ENCODE measurements at places on chromosomes 7 and 10.
A peak's percentile ranks its signal among the peaks of the same experiment; 100 is the strongest.

DNA sequence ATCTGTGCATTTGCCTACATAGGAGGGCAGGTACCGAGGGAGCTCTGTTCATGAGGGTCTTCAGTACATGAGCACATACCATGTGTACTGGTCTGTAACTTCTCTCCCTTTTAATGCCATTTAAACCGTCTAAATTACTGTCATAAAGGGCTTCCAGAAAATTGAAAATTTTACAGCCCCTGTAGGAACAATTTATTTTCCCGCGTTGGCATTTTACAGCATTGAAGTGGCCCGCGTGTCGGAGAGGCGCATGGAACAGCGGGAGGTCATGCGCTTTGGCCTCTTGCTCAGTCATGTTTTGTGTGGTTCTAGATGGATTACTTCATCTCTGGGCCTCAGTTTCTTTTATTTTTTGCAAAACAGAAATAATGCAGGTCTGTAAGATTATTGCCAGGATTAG, 9.8 kb downstream of the WIPI2 start:
- no peak for DNase-seq

DNA sequence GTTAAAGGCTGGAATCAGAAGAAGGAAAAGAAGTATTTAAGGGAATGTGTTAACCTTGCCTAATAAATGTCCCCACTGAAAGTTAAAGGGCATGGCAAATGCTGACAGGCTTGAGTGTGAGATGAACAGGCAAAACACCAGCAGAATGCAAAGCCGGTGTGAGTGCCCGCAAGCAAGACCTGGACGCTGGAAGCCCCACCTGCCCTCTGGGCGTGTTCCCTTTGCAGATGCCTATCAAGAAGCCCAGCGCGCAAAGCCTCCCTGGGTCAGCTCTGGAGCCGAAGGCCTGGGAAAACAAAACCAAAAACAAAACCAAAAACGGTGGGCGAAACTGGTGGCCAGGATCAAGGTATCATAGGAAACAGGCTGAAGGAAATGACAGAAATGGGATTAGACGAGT, 200.3 kb downstream of the SFMBT2 start:
- DNase-seq = no peak

DNA sequence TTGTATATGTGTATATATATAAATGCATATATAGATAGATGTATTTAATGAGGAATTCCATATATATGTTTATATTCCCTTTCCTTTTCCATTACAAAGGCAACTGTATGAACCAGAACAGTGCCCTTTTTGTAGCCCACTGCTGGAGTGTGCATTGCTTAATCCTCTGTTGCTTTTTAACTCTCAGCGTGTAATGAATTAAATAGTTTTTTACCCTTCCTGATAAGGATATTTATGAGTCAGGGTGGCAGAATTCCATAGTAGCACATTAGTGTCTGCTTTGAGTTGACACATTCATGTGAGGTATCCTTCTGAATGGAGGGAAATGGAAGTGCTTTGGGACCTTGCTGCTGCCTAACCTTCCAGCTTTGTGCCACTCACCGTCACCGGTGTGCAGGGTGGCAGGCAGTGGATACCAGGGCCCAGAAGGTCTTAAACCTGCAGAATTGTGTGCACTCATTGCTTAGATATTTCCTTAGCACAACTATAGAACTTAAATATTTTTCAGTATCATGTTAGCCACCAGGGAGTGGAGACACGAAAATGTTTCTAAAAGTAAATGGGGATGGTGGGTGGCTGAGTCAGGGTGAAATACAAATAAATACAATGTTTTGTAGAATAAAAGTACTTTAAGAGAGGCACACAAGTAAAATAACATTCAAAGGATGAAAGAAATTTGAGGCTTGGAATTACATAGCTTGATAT, 117.9 kb downstream of the SND1 start:
- DNase-seq = no peak

DNA sequence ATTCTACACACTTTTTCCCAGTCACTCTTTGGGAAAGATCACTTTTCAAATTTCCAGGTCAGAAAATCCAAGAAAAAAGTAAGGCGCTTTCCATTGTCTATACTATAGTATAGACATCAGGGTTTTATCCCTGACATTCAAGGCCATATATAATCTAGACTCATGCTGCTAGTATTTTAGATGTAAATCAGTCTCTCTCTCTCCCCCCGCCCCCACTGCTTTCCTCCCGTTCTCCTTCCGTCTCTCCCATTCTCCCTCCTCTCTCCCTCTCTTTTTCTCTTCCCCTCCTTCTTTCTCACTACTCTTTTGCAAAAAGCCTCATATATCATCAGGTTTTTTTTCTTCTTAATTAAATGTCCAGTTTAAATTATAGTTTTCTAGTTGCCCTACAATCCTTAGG, 154.8 kb downstream of the PHF14 start:
- DNase-seq = no peak

DNA sequence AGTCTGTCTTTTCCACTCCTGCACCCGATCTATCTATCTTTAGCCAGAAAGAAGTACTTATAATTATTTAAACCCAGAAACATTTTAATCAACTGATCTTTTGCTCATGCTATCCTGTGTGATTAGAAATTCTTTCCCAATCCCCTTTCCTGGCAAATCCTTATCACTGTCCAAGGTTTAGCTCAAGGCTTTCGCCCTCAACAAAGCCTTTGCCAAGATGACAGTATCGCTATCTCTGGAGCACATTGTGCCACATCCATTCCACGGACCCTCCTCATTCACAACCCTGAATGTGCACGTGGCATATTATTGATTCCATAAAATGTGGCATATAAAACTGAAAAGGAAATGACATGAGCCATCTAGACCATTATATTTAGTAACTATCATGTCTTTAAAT, 71.3 kb downstream of the PTN start:
- DNase-seq = no peak

DNA sequence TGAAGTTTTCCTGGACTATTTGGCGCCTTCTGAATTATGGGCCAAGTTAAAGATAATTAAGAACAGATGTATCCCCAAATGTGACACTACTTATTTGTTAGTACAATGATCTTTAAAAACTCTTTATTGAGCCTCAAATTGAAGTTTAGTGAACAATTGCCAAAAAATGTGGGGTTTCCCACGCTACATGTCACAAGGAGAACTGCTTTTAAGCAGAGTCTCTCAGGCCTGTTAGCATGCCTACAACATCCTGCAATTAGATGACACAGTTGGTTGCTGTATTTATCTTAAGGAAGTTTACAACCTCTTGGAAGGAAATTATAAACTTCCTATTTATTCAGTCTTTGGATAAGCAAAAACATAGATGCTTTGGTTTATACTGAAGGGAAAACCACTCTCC, 733.0 kb downstream of the TNS3 start:
- DNase-seq = no peak

DNA sequence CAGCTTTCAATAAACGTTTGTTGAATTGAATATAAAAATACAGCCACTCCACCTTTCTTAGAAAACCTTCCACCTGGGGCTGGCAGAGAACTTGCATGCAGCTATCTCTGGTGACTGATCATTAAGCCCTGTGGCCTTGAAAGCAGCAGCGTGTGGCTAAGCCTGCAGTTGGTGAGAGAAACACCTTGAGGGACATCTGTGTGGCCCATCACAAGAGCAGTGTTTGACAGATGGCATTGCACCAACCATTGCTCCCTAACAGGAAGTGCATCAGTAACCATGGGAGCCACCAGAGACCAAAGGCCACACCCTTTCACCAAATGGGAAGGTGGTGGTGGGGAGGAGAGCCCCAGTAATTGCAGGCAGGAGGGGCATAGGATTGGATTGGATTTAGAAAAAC, 22.4 kb downstream of the RHOBTB1 start:
- DNase-seq = peak; percentile 51

- no peak for DNase-seq
Measured at GRCh38 chr10:4266416-4267085, 481.5 kb upstream of the KLF6 start.

DNA sequence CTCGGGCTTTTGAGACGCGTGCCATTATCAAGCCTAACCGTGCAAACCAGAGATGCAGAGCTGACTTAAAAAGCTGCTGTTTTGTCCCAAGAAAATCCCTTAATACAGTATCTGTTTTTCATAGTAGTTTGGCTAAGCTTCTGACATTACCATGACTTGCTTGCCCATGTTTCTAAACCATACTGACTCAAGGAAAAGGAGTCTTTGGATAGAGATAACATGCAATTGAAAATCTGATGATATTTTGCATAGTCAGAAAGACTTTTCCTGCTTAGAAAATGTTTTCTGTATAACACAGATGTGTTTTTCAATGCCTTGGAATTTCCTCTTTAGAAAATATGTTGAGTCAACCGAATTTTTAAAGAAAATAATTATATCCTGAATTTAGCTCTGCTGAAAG, 21.5 kb upstream of the AKR1E2 start:
- DNase-seq = no peak

DNA sequence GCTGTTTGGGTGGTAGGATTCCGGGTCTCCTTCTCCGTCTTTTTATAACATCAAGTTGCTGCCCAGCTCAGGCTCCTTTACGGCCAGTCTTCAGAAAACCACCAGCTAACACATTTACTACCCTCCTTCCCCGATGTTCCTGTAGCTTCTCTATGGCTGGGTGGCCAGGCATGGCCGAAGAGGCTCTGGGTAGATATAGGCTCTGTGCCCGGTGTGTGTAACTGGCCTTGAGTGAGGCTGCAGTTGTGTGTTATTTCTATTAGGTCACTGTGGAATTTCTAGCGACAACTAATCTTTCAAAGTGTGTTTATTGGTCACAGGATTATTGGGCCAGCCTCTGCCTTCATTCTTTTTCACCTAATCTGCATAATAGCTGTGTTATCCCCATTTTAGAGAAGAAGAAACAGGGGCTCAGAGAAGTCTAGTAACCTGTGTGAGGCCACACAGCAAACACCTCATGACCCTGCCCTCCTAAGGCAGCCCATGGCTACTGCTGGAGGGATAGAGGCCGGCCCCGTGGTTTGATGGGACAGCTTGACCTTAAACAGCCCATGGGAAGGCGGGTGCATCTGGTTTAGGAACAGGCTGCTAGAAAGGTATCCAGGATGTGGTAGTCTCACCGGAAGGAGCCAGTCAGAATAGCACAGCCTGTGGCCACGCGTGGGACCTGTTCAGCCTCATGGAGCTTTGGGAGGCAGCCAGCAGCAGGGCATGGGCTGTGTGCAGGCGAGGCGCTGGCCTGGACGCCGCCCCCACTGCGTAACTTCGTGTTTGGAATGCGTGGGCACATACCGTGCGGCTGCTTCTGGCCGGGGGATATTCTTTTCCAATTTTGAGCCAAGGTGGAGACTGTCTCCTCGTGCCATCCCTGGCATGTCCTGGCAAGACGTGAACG, 29.7 kb downstream of the HTRA1 start:
- no peak for DNase-seq

DNA sequence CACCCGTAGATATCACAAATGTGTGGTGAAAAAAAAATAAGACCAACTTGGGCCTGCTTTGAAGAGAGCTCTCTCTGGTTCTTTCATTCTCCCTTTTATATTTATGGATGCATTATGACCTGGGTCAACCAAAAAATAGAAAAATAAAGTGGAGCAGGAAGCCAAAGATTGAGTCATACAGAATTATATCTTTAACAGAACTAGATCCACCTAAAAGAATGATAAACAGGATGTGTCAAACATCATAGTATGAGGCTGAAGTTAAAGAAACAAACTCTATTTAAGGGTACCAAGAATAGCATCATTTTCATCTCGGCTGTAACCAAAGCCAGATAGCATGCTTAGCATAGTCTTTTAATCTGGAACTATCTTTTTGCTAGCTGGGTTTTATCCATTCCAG, 28.8 kb upstream of the NMT2 start:
- DNase-seq = no peak

DNA sequence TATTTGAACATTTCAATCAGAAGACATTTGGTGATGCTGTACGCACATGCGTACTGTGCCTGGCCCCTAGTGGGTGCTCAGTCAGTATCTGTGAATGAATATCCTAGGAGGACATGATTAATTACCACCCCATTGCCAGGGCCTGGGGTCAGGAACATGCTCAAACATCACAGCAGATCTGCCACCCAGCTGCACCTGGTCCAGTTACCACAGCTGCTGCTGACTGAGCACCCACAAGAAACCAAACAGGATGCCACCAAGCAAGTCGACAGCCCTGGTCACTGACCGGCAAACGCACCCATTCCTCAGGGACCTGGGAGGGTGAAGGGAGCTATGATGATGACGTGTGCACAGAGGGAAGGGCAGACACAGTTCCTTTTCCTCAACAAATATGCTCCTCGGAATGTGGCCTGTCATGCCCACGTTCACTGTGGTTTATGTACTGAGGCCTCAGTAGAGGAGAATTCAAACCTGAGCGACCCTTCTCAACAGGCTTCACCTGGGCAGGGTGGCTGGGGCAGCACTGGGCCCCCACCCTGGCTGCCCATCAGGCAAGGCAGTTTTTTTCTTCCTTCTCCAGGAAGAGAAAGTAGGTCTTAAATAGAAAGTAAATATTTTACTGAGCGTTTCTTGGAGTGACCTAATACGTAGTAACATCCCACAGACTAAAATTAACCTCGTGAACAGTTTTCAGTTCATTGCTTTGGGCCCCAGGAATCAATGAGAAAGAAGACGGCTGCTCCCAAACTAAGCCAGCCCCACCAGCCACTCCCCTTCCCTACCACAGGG, 13.4 kb downstream of the CTBP2 start:
- DNase-seq = no peak

GRCh38 chr7:41787651-41788350, 84.9 kb upstream of the INHBA start:
- no peak for DNase-seq
